ENCODE measurements at places on chromosomes 5 and 9.

DNA sequence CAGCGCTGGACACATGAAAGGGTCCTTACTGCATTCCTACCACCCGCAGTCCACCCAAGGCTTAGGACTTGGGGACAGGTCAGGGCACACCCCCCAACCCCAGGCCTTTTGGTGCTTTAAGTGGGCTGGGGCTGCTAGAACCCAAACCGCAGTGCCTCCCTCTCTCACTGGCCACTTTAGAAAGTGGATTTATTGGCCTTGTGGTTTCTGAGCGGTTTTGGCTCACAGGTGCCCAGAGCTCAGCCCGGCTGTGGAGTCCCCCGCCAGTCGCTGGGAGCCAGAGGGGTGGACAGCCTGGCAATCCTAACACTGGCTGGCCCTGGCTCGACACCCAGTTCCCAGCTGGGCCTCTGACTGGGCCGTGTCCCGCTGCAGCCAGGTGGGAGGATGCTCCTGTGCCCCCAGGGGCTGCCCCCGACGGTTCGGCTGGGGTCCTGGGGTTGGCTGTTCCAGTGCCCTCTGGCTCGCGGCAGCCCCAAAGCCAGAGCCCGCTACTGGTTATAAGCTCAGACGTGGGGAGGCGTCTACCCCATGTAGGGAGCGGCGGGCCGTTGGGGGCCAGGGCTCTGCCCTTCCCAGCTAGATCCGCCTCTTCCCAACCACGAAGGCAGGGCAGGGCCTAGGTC is 65.2 kb upstream of the RNU6ATAC start:
- DNase-seq: no peak

- no peak for DNase-seq
Observed at GRCh38 chr5:128174951-128175350, 91.4 kb downstream of the SLC12A2 start.

GRCh38 chr9:108235609-108236008 is 620.2 kb downstream of the ACTL7B start:
- no peak for DNase-seq

DNA sequence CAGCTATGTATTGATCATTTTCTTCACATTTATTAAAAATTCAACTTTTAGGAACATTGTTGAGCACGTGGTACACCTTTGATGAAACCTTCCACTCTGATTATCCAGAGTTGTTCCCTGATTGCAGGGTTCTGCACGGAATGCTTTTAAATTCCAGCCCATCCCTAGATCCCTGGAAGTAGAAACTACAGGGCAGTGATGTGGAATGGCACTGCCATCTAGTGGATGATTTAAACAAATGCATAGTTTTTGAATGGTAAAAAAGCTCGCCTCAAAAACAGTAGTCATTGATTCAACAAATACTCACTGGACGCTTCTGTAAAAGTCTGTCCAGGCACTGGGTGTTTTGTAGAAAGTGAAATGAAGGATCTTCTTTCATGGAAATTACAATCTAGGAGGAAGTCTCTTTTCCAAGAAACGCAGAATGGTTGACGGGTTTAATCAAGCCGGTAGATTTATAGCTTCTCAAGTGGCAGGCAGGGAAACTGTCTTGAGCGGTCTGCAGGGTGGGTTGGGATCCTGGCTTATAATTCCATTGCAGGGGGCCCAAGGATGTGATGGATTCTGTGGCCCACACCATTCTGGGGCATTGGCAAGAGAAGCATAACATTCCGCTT is 118.4 kb downstream of the ARHGAP26 start:
- no peak for DNase-seq

GRCh38 chr5:50807661-50808060 is 141.2 kb downstream of the PARP8 start:
- no peak for DNase-seq

- DNase-seq: no peak
Observed at GRCh38 chr9:85508616-85509015, 233.1 kb downstream of the AGTPBP1 start.

- no peak for DNase-seq
Observed at GRCh38 chr9:91942201-91942600, 7.8 kb downstream of the ROR2 start.

DNA sequence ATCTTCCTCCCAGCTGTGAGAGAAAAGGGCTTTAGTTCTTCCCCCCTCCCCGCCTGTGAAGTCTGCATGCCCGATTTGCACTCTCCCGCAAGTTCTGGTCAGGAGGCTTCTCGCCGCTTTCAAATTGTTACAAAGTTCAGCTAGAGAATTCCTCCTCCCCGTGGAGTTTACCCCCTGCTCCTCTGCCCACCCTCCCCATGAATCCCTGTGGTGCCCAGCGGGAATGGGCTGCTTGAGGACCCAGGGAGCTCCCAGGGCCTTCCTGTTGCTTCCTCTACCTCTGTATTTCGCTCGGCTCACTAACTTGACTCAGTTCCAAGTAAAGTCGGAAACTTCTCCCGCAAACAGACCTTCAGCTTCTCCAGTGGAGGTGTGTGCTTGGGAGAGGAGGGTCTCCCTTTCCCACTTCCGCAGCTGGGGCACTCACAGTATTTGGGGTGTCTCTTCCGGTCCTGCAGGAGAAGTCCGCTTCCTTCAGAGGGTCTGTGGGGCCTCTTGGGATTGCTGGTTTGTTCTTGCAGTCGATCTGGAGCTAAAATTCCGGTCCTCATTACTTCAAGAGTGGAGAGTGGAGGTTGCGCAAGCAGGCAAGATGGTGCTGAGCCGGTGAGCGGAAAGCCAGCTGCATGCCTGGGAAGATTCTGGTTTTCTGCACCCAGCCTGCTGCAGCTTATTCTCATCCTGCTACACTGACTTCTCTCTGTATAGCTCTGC is 97.8 kb downstream of the ADAMTS12 start:
- no peak for DNase-seq

- peak; percentile 28 for DNase-seq
Observed at GRCh38 chr9:121498150-121498486, 1.5 kb downstream of the GGTA1 start.
